Fibroblast of the aortic adventitia (primary cell): ENCODE measurements at places on chromosomes 5 and 9.

- DNase-seq = no peak
These were observed 7.0 kb downstream of the HNRNPAB start for GRCh38 chr5:178211095-178212048.

DNA sequence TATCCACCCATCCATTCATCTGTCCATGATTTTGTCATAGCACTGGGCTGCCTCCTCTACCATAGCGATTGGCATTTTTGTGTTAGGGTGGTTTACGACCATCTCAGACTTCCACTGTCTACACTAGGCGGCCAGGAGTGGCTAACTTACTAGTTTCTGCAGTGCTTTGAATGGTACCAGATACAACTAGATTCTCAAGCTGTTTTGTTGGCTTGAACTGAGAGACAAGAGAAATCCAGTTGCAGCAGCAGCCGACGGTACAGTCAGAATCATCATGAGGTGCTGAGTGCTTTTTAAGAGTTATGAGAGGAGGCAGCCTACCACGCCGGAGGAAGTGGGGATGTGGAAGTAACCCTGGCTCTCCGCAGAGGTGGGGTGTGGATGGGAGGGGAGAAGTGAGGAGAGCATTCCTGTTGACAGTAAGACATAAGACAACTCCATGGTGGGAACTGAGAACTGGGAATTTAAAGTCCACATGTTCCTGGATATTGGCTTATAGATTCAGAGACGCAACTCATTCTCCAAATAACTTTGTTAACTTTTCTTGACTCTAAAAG, 27.9 kb downstream of the COL5A1 start:
- no peak for DNase-seq

GRCh38 chr5:137609127-137609526, 110.0 kb upstream of the SPOCK1 start:
- peak; percentile 11 for DNase-seq

- DNase-seq = no peak
These were observed 93.9 kb downstream of the GALNT10 start for GRCh38 chr5:154284433-154284832.

- peak; percentile 60 for DNase-seq
These were observed 36.7 kb upstream of the ANXA1 start for GRCh38 chr9:73114958-73115357.

DNA sequence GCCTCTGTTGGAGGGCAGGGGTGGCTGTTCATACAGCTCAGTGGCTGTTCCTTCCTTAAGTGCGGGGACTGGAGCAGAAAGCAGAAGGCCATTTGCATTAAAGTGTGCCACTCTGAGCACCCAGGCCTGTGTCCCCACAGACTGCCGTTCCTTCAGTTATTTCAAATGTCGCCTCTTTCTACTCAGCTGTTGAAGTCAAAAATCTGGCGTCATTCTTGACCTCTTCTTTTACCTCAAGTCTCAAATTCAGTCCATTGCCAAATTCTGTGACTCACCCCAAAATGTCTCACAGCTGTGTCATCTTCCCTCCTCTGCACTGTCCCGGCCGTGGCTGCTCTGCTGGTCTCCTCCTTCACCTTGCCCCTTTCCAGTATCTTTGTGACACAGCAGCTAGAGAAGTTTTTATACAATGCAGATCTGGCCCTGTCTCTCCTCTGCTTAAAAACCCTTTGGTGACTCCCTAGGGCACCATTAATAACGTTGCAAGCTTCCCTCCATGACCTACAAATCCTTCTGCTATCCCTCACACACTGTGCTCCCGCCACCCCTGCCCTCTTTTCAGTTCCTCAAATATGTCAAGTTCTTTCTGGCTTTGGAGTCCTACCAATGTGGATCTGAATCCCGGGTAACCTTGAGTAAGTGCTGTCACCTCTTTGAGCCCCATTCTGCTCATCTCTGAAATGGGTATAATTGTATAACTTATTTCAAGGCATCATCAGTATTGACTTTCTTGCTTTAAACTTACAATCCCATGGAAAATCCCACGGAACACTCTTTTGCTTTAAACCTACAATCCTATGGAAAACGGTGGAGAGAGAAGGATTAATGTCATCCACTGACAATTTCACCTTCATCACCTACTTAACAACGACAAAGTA, 98.3 kb upstream of the BOD1 start:
- DNase-seq = peak; percentile 63

DNA sequence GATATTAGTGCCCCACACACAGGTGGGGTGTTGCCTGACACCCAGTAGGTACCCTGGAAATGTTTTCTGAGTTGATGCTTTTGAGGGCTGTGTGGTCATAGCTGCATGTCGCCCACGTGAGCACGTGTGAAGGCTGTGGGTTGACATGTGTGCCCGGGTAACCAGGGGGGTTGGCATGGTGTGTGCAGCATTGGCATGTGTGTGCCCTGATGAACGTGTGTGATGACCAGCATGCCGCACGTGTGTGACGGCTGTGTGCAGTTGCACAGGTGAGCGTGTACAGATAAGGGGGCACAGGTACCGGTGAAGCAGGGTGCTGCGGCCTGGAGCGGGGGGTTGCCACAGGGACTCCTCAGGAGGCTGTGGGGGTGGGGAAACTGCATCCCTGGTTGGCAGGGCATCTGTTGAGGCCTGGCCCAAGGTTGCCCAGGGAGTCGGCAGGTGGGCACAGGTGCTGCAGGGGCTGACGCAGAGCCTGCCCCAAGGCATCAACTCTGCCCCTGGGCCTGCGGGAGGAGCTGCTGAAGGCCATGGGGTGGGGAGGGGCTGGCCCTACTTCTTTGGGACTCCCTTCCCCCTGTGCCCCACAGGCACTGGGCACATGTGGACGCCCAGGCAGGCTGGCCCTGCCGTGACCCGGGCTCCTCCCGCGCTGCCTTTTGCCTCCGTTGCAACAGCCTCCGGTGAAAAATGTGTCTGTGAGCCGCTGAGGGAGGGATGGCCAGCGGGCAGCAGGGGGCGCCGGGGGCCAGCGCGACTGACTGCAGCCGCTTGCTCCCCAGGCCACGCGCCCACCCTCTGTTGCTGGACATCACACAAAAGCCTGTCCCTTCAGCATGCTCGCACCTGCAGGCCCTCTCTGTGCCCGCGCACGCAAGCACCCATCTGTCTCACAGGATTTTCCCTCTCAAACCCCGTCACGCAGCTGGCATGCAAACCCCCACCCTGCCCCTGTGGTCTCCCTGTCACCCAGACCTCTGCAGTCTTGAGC, 2.2 kb downstream of the UNC5A start:
- DNase-seq = no peak

GRCh38 chr9:134181648-134182034, 17.3 kb upstream of the RNU6ATAC start:
- no peak for DNase-seq
